ENCODE measurements at places on chromosomes 13 and 19.

- DNase-seq = peak; percentile 8
These were observed 12.9 kb downstream of the CCDC70 start for GRCh38 chr13:51874651-51875050.

DNA sequence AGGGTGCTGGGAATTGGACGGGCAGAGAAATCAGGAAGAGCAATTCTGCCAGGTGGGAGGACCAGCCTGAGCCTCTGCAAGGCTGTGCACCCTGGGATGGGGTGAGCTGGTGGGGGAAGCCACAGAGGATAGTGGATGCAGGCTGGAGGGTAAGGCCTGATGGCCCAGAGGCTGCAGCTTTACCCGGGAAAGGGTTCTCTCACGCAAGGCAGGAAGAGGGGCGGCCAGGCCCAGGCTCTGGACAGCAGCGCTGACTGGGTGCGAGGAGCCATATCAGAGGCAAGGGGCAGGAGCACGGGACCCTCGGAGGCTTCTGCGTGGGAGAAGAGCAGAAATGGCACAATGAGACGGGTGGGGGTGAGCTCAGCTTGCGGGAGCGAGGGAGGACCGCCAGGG, 104.6 kb downstream of the SOX1 start:
- no peak for DNase-seq

GRCh38 chr13:93690139-93690538, 463.5 kb downstream of the GPC6 start:
- DNase-seq = peak; percentile 55

- peak; percentile 81 for DNase-seq
These were observed 90.9 kb downstream of the SIPA1L3 start for GRCh38 chr19:37997911-37998344.

GRCh38 chr19:4278010-4278409, 1.1 kb upstream of the SHD start:
- DNase-seq = no peak

DNA sequence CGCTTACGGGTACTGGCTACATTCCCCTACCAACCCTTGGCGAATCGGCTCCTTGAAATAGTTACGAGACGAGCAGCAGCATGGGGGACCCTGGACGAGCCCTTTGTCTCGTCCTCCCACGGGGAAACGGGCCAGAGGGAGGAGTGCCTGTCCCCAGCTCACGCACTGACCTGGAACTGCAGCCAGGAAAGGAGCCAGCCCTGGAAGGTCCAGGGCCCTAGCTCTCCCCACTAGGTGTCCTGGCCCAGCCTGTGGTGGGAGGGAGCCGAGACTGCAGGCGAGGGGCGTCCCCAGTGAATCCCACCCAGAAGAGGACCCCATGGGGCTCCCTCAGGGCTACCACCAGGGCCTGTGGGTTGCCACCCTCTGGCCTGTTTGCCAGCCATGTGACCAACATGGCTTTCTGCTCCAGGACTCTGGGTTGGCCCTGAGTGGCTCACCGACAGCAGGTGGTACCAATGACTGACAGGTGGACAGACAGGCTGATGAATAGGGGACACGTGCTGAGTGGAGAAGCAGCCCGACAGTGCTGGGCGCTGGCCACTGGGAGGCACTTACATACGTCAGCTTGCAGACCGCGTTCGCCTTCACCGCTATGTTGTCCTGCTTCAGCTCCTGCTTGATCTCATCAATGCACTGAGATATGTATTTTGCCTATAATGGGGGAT, 13.2 kb downstream of the AP3D1 start:
- no peak for DNase-seq

- DNase-seq = no peak
These were observed 162.8 kb downstream of the ZNF536 start for GRCh38 chr19:30535011-30535410.

DNA sequence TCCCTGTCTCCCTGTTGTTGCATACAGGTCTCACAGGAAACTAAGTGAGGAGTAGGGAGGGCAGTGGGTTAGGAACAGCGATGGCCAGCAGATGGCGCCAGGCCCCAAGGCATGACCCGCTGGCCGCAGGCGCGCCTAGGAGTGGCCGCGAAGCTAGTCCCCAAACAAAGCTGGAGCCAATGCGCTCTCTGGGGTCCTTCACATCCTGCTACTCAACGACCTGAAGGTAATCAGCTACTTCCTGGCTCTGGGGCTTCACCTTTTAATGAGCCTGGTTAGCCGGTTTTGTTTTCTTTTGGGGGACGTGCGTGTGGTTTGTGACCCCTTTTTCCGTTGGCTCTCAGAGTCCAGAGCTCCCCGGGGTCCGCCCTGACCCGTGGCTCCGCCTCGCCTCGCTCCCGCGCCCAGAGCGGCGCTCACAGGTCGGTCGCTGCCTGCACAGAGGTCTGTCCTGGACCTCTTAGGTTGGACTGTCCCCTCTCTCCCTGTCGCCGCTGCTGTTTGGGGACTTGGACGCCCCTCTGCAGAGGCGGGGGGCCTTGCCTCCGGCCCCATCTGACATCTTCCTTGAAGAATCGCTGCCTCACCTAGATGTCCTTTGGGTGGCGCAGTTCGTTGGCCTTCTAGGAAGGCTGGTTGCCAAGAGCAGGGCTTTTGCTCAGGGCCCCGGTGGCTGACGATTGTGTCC, 62.2 kb upstream of the GTF3A start:
- DNase-seq = peak; percentile 78

GRCh38 chr19:15431396-15432017, 12.7 kb upstream of the AKAP8L start:
- DNase-seq = no peak

GRCh38 chr13:111971891-111972780, 94.8 kb upstream of the SOX1 start:
- no peak for DNase-seq

DNA sequence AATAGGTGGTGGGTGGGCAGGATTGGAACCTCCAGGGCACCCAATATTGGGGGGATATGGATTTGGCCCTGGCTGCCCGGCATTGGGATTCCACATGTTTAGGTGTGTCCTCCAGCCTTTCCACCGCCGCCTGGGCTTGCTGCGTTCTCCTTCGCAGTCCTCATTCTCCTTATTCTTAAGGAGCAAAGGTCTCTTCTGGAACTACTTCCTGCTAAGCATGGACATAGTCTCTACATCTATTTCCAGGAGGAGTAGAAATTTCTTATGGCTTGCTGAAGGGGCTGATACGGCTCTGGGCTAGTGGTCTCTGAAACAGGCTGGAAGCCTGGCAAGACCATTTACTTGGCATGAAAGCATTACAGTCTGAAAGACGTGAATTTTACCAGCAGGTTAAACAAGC, 9.2 kb upstream of the FCGBP start:
- no peak for DNase-seq

DNA sequence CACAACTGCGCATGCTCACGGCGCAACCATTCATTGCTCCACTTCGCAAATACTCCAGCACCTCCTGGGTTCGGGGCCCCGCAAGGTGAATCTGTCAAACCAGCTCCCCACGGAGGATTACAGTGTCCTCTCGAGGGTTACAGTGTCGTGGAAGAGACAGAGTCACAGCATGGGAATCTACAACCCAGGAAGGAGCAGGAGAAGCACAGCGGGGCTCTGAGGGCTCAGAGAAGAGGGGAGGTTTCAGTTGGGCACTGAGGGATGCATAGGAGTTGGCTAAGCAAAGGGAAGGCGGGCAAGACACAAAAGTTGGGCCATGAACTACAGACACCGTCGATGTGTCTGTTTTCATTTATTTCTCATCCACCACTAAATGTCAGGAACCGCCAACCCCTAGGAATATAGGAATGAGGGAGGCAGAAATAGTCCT, 1.0 kb upstream of the GTF2F1 start:
- no peak for DNase-seq

DNA sequence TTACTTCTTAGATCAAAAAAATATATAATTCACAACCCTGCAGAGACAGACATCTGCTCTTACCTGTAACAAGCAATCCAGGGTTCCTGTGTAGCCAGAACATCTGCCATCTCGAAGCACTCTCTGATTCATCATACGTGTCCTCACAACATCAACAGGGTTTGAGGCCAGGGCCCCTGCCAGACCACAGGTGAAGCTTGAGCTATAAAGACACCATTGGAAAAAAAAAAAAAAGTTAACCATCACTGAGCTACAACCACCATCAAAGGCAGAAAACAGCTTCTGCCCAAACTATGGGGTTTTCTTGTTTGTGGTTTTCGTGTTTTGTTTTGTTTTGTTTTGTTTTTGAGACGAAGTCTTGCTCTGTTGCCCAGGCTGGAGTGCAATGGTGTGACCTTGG, 19.3 kb downstream of the SLC25A30 start:
- no peak for DNase-seq

DNA sequence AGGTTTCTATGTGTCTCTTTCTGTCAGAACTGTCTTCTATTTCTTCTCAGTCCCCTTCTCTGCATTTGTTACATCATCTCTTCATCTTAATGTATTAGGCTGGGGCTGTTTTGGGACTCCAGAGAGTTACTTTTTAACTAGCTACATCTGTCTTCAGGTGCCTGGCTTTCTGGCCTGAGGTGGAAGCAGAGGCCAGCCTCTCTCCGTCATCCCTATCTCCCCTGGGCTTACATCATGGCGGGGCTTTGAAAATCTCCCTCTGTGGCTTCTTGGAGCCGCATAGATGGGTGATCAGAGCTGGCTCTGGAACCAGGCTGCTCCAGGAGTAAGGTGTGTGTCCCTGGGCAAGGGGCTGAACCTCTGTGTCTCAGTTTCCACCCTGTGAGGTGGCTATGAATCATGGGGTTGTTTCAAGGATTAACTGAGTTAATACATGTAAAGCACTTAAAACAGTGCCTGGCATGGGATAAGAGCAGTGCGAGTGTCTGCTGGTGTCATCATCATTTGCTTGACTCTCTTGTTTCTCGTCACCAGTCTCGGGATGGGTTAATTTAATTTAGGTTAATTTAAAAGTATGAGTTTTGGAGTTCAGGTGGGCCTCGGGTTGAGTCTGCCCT, 2.0 kb downstream of the EPN1 start:
- no peak for DNase-seq

DNA sequence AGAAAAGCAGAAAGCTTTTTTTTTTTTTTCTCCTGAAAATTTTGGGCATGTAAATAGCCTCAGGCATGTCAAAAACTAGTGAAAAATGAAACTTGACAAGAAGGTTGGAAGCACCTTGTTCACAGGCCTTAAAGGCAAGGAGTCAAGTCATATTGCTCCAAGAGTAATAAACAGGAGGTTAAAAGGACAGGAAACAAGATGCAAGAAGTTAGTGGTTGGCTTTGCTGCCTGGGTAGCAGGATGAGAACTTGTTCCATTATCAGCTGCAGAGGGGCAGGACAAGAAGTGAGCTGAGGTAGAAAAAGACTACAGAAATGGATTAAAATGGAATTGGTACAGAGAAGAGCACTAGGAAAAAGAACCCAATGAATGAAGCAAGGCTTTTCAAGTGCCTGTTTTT, 242.6 kb downstream of the DCT start:
- peak; percentile 13 for DNase-seq
